ENCODE measurements at places on chromosomes 1 and 21.

- peak; percentile 69 for DNase-seq
Observed at GRCh38 chr1:182392050-182393028, 749 bp upstream of the GLUL start.

- peak; percentile 62 for DNase-seq
Observed at GRCh38 chr1:16082283-16083038, 9.0 kb upstream of the FAM131C start.

DNA sequence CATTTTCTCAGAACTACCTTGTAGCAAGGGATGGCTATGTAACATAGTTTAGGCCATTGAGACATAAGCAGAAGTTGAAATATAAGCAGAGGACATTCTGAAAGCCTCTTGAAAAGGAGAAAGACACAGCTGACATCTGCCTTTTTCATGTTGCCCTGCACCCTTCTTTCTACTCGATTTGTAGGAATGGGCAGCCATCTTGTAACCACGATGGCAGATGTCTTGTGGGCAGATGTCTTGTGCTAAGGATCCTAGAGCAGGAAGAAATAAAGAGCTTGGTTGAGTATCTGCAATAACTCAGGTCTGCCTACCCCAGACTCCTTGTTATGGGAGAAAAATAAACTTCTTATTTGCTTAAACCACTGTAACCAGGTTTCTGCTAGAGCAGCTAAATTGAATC, 351.0 kb downstream of the PDE4B start:
- DNase-seq = no peak

DNA sequence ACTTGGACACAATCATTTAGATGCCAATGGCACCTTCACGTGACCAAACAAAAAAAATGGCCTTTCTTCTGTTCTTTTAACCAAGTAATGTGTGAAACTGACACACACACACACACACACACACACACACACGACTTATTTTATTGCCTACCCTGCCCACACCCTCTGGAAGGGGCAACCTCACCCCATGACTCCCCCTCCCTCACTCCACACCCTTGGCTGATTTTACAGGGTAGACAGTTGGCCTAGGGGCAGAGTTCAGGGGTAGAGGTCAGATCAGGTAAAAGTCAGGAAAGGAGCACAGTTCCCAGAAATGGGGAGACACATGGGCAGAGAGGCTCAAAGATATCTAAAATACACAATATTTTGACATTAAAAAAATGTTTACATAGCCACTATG, 144.8 kb upstream of the GJB5 start:
- DNase-seq = no peak

GRCh38 chr21:38139380-38140168, 117.2 kb upstream of the KCNJ15 start:
- no peak for DNase-seq

GRCh38 chr1:213399695-213400094, 348.7 kb downstream of the RPS6KC1 start:
- peak; percentile 30 for DNase-seq

GRCh38 chr1:118032883-118033282, 103.3 kb downstream of the WDR3 start:
- no peak for DNase-seq

- no peak for DNase-seq
Observed at GRCh38 chr1:1841575-1841995, 49.3 kb downstream of the GNB1 start.

GRCh38 chr1:43524804-43525203, 5.9 kb upstream of the PTPRF start:
- DNase-seq = no peak

DNA sequence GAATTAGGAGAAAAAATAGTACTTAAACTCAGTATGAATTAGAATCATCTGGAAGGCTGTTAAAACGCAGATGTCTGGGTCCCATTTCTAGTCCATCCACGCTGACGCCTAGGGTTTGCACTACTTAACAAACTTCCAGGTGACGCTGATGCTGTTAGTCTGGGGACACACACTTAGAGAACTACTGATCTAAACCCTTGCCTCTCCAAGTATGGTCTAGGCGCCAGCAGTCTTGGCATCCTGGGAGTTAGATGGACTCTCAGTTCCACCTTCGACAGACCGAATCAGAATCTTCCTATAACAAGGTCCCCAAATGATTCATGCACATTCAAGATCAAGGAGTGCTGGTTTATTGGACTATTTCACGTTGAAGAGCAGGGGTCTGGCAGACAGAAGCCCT, 11.5 kb downstream of the DIO1 start:
- DNase-seq = no peak

GRCh38 chr1:221839782-221840395, 98.0 kb upstream of the DUSP10 start:
- DNase-seq = no peak
